Frontal cortex (tissue), 4 donors: ENCODE measurements at places on chromosomes 2 and 18.

DNA sequence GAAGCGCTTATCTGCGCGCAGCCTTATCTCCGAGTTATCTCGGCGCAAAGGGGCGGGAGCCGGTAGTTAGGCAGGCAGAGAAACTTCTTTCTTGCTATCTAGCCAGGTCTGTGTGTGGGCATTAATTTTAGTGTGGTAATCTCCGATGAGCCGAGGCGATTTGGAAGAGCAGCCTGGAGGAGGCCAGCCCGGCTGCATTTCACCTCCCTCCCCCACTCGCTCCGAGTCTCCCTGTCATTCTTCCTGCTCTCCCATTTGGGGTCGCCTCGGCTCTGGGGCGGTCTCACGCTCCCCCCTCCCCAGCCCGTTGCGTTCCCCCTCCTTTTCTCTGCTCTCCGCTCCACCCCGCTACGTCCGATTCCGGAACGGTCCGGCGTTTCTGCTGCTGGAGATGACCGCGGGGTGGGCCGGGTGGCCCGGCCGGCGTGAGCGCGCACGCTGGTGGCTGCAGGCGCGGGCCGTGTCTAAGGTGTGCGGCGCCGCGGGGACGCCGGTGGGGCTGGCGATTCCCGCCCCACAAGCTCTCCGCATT is 566 bp downstream of the GATA6 start:
- no peak for DNase-seq

DNA sequence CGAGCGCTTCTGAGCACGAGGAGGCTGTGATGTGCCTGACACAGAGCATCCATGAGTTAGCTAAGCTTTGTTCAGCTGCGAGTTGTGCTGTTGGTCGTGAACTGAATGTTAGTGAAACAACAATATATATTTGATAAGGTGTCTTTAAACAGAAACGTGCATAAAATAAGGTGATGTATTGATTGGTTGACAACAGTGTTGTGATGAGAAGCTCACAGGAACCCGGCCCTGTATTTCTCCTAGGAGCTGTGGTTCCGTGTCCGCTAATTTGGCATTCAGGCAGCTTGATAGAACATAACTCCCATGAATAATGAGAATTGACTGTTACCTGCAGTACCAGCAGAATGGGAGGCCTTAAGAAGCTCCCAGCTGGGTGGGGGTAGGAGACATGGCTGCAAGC is 146.4 kb upstream of the MYCN start:
- DNase-seq, result no peak

DNA sequence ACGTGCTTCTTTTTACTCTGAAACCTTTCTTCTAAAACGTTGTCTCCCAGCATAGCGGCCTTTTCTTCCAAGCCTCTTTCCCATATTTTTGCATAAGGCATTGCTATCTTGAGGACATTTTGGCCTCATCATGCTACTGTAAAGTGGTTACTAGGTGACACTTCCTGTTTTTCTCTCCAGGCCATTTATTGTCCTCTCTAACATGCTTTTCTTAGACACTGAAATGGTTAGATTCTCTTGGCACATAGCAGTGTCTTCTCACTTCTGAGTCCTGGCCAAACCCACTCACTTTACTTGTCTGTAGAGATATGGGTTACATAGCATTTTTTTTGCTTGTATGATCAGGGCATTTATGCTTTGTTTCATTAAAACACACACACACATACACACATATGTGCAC is 50.1 kb upstream of the KCNH7 start:
- DNase-seq, result no peak

DNA sequence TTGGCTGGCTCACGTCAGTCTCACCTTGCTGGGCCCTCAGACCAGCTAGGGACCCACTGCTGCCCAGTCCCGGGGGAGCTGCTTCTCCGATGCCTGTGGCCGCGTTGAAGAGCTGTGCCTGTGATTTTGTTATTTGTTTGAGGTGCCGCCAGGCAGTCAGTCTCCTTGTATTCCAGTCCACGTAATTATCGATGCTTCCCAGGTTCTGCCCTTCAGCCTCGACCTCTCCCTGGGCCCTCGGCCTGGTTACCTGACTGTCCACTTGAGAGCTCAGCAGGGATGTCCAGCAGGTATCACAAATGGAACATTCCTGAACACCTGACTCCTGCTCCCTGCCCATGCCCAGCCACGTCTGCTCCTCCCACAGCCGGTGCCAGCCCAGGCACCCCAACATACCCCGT is 195.9 kb upstream of the HS6ST1 start:
- no peak for DNase-seq

GRCh38 chr2:160842286-160842685 is 317.9 kb upstream of the TANK start:
- DNase-seq, result no peak

DNA sequence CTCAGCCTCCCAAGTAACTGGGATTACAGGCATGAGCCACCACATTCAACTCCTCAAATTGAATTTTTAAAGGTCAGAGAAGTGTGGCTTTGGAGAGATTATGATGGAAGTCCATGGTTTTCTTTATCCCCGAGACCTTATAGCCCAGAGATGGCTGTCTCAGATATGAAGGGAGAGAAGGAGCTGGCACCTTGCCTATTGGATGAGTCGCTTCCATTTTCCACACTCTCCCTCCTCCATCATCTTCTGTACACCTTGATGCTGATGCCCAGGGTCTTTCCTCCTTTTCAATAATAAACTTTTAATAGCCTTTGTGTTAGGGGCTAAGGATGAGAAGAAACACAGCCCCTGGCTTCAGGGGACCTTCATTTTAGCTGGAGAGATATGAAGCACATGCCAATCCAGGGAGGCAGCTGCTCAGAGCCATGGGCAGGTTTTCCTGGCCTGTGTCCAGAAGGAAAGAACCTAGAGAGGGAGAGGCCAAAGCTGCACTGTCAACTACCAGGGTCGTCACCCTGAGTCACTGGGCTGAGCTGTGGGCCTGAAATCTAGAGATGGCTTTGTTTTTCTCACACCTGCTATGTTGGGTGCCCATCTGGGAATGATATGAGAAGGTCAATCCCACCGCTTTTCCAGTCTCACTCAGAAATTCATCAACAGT is 146.0 kb upstream of the SERTAD2 start:
- DNase-seq, result no peak
